ENCODE measurements at places on chromosomes 2 and 18.
A peak's percentile ranks its signal among the peaks of the same experiment; 100 is the strongest.

GRCh38 chr2:74138600-74139323, 8.9 kb downstream of the BOLA3 start:
- DNase-seq, result no peak

GRCh38 chr2:188196343-188197008, 95.2 kb upstream of the GULP1 start:
- peak; percentile 34 for DNase-seq

DNA sequence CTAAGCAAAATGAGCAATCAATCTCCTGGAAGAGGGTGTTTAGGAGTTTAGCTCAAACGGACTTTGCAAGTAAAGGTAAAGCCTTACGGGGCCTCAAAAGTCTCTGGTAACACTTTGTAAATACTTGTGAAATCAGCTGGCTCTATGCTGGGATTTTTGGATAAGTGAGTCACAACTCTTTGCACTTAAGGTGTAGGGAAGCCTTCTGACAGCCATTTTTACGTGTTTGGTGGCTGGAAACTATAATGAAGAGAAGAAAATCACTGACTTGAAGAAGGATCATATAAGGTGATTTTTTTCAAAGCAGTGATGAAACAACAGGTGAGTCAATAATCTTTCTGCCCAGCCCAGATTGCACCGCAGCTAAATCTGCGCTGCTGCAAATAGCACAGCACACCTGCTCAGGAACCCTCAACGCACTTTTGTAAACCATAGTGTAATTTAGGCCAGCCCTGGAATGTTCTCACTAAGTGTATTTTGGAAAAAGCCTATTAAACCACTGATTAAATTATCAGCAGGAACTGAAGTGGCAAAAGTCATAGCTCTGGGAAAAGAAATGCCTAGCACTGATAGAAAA, 218.8 kb downstream of the AGPS start:
- DNase-seq, result no peak

DNA sequence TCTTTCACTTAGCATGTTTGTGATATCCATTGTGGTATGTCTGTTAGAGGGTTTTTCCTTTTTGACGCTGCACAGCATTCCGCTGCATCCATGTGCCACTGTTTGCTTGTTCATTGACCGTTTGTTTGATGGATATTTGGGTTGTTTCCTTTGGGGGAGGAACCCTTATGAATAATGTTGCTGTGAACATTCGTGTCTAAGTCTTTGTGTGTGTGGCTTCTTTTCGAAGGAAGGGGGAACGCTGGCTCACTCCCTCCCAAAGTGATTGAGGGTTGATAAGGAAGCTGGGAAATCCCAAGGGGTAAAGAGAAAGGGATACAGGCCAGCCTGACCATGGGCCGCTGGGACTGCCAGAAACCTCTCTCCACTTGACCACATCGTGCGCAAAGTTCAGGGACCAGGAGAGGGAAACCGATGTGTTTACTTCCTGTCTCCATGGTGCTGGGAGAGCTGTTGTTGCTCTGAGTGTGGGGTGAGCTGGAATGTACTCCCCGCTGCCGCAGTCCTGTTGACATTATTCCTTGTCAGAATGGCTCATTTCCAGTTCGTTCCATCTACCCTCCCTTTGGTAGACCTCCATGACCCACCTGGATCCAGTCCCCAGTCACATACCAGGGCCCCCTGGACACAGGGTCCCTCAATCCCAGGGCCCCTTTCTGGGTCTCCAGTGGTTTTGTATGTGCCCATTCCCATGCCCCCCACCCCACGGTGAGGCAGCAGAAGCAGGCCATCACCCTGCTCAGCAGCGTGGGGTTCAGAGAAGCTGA, 39.6 kb downstream of the HS1BP3 start:
- DNase-seq, result peak; percentile 74

- no peak for DNase-seq
Observed at GRCh38 chr2:127358044-127358443, 29.7 kb downstream of the MAP3K2 start.

Data from fibroblast of skin of right biceps (primary cell).